Putamen (tissue), 1 donor: ENCODE measurements at places on chromosomes 13 and 19.

DNA sequence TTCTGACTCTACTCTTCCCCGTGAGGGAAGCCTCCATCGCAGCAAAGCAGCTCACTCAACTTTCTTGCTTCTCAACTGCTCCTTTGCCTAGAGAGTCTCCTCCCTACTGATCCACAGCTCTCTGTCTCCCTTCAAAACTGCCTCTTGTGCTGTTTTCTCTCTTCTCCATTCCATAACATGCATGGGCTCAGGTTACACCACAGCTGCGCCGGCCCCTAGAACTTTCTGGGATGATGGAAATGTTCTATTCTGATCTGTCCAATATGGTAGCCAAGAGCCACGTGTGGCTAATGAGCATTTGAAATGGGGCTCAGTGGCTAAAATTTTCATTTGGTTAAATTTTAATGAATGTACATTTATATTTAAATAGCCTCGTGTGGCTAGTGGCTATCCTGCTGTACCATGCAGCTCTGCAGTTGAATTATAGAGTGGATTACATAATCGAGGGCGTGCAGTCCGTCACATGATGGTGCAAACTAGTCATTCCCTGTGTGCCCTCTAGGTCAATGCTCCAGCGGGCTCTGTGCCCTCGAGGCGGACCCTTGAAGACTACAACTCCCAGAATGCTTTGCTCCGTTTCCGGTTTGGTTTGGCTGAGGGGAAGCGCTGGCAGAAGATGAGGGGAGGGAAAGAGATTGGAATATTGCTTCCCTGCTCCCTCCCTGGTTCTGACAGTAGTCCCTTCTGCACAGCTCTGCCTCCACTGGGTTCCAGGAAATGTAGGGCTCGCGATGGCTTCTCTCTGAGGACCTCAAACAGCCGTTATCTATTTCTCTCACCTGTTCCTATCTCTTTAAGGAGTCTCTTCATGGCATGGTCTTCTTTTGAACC lies 109.8 kb downstream of the CACNA1A start:
- peak; percentile 52 for DNase-seq

DNA sequence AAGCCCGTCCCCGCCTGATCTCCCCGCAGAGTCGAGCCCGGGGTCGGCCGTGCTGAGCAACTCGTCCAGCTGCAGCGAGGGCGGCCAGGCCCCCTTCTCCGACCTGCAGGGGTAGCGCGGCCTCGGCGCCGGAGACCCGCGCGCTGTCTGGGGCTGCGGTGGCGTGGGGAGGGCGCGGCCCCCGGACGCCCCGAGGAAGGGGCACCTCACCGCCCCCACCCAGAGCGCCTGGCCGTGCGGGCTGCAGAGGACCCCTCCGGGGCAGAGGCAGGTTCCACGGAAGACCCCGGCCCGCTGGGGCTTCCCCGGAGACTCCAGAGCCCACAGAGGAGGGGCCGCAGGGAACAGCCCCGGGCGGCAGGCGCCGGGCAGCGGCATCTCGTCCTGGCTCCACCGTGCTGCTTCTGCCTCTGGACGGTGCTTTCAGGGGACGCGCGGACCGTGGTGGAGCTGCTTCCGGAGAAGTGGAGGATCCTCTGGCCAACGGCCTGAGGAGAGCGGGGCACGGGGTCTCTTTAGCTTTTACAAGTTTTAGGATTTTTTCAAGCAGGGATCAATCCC lies 8.8 kb upstream of the F7 start:
- no peak for DNase-seq

GRCh38 chr13:66152596-66152995 lies 1077.5 kb downstream of the PCDH9 start:
- no peak for DNase-seq

- DNase-seq = no peak
Observed at GRCh38 chr13:23584275-23584674, 14.1 kb downstream of the TNFRSF19 start.

DNA sequence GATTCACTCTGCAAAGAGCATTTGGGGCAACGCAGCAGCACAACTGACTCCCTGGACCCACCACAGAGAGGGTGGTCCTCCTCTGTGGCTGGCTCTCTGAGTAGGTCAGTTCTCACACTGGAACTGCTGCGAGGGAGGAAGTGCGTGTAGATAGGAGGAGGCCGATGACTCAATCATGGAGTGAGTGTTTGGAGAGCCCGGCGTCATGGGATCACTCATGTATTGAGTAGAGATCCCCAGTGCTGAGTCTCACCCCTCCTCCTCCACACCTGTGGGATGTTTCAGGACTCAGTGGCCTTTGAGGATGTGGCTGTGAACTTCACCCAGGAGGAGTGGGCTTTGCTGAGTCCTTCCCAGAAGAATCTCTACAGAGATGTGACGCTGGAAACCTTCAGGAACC lies 8.9 kb downstream of the ZNF101 start:
- no peak for DNase-seq

- DNase-seq = no peak
Observed at GRCh38 chr19:10699650-10700335, 1.4 kb upstream of the QTRT1 start.

DNA sequence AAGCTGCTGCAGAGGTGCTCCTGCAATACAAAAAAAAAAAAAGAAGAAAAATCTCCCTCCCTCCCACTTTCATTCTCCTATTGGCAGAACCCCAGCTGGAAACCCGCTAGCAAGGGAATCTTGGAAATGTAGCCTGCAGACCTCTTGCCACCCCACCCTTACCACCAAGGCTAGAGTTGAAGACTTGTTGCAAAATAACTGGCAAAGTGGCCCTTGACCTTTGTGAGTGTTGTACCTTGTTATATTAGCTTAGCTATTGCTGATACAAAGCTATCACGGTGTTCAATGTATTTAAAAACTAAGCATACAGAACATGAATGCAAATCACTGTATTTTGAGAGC lies 57.5 kb upstream of the KCTD4 start:
- DNase-seq = no peak

GRCh38 chr13:36374063-36374462 lies 27.9 kb upstream of the SPART start:
- DNase-seq = no peak

GRCh38 chr13:112732679-112733078 lies 42.8 kb downstream of the ATP11A start:
- no peak for DNase-seq

DNA sequence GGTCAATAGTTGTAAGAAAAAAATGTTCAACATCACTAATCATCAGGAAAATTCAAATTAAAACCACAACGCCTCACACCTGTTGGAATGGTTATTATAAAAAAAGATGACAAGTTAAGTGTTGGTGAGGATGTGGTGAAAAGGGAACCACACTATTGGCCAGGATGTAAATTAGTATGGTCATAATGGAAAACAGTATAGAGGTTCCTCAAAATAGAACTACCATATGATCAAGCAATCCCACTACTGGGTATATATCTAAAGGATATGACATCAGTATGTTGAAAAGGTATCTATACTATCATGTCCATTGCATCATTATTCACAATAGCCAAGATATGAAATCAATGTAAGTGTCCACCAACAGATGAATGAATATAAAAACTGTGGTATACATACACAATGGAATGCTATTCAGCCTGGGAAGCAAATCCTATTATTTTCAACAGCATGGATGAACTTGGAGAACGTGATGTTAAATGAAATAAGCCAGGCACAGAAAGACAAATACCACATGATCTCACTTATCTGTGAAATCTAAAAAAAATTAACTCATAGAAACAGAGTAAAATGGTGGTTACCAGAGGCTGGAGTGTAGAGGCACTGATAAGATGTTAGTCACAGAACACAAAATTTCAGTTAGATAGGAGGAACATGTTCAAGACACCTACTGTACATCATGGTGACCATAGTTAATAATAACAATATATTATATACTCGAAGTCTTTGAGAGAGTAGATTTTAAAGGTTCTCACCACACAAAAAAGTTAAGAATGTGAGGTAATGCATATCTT lies 56.6 kb downstream of the TBC1D4 start:
- DNase-seq = no peak

DNA sequence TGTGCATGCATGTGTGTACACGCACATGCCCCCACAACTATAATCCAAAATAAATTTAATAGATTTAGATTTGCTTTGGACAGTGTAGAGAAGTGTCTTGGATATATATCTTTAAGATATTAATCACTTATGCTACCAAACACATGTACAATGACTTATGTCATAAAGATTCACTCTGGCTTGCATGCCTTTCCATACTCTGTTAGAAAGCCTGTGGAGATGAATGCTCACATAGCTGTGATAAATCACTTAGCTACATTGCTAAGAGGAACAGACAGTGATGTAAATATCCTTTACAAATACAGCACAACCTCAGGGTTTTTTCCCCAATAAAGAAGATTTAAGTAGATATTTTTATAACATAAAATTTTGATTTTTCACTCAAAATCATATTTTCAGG lies 2484.8 kb upstream of the PCDH20 start:
- no peak for DNase-seq

DNA sequence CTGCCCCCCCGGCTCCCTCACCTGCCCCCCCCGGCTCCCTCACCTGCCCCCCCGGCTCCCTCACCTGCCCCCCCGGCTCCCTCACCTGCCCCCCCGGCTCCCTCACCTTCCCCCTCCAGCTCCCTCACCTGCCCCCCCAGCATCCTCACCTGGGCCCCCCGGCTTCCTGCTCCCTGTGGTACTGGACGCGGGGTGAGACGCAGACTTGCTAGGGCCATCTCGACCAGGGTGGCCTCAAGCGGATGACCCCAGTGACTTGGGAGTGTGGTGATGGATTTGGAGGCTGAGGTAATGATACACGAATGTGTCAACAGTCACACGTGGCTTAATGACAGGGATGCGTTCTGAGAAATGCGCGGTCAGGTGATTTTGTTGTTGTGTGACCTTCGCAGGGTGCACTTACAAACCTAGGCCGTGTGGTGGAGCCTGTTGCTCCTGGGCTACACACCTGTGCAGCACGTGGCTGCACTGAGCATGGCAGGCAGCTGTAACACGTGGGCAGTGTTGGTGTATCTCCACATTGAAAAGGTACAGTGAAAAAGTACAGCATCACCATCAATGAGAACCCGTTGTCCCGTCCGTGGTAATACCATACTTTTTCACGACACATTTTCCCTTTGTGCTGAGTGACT lies 197.8 kb downstream of the TEX29 start:
- DNase-seq = no peak

DNA sequence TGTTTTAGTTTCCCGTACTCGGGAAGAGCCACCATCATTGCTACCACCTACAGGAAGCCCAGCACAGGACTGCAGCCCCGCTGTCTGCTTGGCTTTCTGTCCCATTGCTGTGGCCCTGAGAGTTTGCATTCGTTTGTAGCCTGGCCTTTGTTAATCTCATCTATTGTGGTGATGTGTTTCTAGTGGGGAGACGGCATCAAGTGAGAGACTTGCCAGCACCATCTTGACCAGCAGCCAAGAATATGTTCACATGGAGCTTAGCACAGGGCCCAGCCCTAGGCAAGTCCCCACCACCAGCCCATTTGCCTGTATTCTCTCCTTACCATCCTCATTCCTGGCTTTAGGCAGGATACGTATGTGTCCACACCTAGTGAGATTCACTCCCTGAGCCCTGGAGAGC lies 17.3 kb upstream of the OVOL3 start:
- DNase-seq = peak; percentile 82

- DNase-seq = no peak
Observed at GRCh38 chr19:6797646-6798045, 25.1 kb downstream of the VAV1 start.

- peak; percentile 99 for DNase-seq
Observed at GRCh38 chr19:32674931-32675719, at the start of gene ANKRD27. TSS of gene ANKRD27 (minus strand) at chr19:32675180. CDS start at chr19:32659015, 16,165 bp downstream.

DNA sequence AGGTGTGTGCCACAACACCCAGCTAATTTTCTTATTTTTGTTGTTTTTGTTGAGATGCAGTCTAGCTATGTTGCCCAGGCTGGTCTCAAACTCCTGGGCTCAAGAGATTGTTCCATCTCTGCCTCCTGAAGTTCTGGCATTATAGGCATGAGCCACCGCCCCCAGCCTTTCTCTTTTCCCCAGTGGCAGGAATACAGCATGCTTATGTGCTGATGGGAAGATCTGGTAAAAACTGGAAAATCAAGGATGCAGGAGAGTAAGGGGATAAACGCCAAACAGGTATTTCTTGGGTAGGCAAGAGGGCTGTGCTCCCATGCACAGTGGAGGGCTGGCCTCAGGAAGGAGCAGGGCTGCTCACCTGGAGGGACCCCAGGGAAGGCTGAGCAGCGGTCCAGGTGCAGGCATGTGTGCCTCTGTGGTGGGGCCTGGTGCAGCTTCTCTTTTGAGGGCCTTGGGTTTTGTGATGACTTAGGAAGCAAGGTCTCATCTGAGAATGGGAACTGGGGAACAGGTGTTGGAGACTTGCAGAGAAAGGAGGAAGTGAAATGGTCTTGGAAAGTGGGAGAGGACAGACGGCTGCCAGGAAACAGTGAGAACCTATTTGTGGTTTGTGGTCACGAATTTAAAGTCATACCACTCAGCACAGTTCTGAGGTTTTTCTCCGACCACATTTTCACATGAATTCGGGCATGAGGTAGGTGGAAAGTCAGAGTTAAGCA lies 106.5 kb downstream of the TEX26 start:
- DNase-seq = no peak

GRCh38 chr13:23025864-23026608 lies 154.7 kb upstream of the SGCG start:
- no peak for DNase-seq

GRCh38 chr13:54965881-54966280 lies 1937.3 kb downstream of the OLFM4 start:
- no peak for DNase-seq

DNA sequence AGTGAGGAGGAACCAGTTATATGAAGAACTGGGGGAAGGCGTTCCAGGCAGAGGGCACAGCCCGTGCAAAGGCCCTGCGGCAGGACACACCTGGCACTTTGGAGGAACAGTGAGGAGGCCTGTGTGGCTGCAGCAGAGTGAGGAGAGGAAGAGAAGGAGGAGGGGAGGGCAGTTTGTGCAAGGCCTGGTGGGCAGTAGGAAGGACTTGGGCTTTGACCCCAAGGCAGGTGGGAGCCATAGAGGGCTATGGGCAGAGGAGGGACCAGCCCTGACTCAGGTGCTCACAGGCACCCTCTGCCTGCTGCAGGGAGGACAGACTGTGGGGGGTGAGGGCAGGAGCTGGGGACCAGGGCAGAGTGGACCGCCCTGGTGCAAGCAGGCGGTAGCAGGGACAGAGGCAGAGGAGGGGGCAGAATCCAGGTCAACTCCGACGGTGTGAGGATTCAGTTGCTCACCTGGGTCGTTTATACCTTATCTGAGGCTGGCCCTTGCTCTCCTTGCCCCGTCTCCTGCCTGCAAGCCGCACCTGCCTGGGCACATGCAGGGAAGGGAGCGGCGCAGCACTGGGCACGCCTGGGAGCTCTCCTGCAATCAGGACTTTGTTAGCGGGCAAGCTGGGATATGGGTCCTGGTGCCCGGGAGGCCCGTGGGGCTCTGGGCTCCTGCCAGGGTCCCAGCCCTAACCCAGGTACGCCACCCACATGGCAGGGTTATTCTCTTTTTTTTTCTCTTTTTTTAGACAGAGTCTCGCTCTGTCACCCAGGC lies 34.8 kb downstream of the NFIC start:
- no peak for DNase-seq

- DNase-seq = no peak
Observed at GRCh38 chr13:112133499-112134390, 66.8 kb downstream of the SOX1 start.

GRCh38 chr13:37105251-37105714 lies at the start of gene CSNK1A1L:
TSS of gene CSNK1A1L (minus strand) at chr13:37105664. CDS start at chr13:37105256, 408 bp downstream.
- no peak for DNase-seq
